ENCODE measurements at places on chromosomes 4 and X.

DNA sequence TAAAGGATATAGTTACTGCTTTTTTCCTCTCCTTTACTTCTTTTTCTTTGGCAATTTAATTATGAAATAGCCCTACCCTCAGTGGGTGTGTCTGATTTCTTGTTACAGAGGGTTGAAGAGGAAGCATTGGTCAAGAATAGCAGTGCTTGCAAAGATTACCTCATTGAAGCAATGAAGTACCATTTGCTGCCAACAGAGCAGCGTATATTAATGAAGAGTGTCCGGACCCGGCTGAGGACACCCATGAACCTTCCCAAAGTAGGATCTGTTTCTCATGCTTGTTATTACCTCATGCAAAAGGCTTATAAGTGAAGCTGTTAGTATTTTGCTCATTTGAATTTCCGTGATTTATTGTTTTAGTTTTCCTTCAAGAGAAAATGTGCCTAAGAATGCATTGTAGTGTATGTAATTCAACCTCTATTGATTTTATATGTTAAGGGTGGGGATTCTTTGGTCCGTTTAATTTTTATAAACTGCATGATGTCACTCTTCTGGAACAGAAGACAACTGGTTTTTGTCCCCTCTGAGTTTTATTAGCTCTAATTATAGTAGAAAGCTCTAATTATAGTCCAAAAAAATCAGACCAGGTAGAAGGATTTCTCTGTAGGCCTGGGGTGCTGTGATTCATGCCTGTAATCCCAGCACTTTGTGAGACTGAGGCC, 27.9 kb upstream of the MSMO1 start:
- DNase-seq = no peak

GRCh38 chr4:3775576-3775975, 9.4 kb downstream of the ADRA2C start:
- DNase-seq = no peak

DNA sequence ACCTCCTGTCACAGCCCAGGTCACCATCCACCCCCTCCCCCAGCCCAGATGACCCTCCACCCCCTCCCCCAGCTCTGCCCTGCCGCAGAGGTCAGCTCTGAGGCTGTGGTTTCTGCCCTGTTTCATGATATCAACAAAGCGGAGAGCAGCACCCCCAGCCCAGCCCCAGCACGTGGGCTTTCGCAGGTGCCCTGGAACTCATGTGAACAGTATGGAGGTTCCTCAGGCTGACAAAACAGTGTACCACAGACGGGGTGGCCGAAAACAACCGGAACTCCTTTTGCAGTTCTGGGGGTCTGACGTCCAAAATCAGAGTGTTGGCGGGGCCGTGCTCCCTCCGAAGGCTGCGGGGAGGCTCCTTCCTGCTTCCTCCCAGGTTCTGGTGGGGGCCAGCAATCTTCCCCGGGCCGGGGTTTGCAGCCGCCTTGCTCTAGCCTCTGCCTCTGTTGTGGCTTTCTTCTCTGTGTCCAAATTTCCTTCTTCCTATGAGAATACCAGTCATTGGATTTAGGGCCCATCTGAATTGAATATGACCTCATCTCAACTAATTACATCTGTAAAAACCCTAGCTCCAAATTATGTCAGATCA, 7.9 kb upstream of the PSAPL1 start:
- DNase-seq = no peak

- DNase-seq = no peak
Measured at GRCh38 chrX:2445662-2446623, 54.8 kb downstream of the DHRSX start.

DNA sequence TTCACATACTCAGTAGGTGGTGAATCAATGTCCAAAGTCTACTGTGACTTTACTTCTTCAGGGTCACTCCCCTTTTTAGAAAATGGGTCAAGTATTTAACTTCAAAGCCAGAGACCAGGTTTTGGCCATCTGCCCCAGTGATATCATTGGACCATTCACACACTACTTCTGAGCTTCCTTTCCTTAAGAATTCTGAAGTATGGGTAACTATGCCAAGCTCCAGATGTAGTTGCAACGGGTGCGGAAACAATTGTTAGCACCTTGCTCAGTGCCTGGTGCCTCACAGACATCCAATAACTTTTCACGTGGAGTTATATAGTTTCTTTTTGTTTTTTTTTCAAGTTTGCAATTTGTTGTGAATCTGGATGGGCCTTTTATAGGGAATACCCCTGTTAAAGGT, 62.6 kb downstream of the TTC29 start:
- no peak for DNase-seq

- no peak for DNase-seq
Measured at GRCh38 chr4:108888769-108889168, 125.9 kb upstream of the ETNPPL start.

- no peak for DNase-seq
Measured at GRCh38 chr4:48130100-48130499, 4.0 kb downstream of the TXK start.

DNA sequence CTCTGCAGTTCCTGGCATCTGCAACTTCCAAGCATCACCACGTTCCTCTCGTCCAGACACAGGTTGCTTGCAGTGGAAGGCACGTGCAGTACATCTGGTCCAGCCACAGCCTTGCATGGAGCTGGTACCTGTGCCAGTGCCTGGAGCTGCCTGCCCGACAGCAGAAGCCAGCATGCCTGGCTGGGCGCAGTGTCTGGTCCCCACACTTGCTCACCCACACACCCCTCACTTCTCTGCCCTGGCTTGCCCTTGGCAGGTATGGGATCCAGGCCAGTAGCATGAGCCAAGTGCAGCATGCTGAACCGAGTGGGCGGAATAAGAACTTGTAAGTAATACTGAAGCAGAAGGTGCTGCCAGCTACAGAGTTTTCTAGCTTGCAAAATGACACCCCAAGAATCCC, 39.9 kb downstream of the SH3BGRL start:
- no peak for DNase-seq

DNA sequence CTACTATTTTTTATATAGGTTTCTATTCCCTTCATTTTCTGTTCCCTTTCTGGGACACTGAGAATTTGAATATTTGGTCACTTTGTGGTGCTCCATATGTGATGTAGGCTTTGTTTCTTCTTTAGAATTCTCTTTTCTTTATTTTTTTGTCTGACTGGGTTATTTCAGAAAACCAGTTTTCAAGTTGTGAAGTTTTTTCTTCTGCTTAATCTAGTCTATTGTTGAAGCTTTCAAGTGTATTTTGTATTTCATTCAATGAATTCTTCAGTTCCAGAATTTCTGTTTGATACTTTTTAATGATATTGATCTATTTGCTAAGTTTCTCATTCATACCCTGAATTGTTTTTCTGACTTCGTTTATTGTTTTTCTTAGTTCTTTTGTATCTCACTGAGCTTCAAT, 96.2 kb upstream of the HAND2 start:
- no peak for DNase-seq

DNA sequence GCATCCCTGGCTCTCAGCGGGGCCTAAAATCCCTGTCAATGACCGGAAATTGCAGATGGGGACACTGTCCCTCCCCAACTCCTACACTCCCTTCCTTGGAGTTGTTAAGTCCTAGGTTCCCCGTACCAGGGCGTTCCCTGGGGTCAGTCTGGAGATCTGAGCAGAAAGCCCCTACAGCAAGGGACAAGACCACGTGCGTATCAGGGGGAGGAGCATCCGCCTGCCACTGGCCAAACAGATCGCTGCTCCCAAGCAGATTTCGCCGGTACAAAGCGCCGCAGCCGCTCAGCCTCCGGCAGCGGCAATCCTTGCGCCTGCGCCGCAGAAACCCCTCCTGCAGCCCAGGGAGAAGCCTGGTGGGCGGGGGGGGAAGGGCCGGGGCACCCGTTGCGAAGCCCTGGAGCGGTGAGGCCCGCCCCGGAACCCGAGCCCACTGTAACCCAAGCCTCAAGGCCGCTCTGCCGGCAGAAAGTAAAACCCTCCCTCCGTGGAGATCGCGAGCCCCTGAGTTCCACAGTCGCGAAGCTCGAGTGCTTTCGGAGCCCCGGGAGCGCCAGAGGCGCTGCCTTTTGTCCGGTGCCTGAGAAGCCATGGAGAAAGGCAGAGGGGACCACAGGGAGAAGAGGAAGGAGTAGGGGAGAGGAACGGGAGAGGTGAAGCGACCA, 2.7 kb downstream of the CRMP1 start:
- no peak for DNase-seq

GRCh38 chr4:178871476-178871875, 1429.2 kb upstream of the AGA start:
- no peak for DNase-seq

- DNase-seq = no peak
Measured at GRCh38 chr4:75495476-75495875, 18.7 kb downstream of the RCHY1 start.

- no peak for DNase-seq
Measured at GRCh38 chrX:77977518-77977917, 8.1 kb upstream of the PGAM4 start.

DNA sequence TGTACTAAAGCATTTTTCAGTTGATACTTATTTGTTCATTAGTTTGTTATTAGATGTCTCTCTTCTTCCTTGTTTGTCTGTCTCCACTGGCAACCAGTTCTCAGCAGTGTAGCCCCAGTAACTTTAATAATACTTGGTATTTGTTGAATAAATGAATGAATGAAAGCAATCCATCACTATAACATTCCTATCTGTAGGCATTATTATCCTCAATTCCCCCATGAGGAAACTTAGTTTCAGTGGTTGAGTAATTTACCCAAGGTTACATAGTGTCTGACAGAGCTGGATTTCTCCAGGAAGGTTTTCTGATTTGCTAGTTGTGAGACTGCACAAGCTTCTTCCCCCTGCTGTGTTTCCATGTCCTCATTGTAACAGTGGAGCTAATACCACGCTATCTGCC, 27.8 kb upstream of the MAOB start:
- DNase-seq = no peak

DNA sequence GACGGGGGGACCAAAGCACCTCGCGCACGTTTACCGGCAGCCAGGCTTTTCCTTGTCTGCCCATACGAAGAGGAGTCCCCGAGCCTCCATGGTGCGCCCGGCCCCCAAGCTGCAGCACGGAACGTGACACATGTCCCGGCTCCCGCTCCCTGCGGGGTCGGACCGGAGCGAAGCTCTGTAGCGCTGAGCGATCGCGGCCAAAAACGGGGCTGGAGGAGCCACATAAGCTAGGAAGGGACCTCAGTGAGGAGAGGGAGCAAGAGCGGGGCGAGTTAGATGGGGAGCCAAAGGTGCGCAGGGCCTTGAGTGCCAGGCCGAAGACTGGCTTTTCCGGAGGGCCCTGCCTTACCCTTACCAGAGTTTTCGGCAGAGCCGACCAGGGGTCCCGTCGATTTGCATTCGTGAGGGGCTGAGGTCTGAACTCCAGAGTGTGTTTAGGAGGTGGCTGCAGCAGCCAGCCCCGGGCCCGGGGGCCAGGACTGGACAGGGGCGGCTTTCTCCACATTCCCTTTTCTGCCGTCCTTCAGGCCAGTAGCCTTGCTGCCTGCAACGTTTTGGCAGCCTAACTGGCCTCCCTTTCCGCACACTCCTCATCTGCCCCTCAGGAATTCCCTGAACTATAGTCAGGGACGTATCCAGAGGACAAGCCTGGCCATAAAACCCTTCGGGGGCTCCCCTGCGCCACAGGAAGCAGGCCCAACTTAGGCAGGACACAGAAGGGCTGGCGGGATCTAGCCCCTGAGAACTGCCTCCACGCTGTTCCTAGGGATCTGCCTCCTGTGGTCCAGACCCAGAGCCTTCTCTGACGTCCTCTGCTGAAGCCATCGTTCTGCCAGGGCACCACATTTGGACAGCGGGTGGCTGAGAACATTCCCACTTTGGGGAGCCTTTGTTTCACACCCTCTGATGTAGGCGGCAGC, 689 bp downstream of the SSR4 start:
- no peak for DNase-seq

DNA sequence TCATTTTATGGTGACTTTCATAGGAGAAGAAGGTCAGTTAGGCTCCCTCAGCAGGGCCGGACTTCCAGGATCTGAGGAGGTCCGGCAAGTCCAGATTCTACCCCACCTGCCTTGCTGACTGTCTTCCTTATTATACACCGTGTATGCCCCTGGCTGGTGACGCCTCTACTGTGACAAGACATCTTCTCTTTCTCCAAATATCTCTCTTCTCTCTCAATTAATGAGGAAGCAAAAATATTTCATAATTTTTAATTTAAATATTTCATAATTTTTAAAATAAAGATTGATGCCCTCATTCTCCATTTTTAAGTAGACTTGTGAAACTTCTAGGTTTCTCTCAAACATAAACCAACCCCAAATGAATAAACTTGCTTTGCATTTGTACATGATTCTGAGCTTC, 202.5 kb downstream of the NSUN7 start:
- no peak for DNase-seq

DNA sequence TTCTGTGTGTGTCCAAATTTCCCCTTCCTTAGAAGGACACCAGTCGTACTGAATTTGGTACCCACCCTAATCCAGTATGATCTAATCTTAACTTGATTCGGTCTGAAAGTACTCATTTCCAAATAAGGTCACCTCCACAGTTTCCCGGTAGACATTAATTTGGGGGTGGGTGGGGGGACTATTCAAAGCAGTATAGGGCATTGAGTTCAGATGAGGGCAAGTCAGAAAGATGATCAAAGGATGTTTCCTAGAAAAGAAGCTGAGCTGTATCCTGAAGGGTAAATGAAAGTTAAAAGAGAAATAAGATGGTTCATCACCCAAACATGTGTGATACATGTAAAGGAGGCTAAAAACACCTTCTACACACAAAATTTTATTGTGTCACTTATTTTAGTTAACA, 42.0 kb upstream of the SCRG1 start:
- no peak for DNase-seq

DNA sequence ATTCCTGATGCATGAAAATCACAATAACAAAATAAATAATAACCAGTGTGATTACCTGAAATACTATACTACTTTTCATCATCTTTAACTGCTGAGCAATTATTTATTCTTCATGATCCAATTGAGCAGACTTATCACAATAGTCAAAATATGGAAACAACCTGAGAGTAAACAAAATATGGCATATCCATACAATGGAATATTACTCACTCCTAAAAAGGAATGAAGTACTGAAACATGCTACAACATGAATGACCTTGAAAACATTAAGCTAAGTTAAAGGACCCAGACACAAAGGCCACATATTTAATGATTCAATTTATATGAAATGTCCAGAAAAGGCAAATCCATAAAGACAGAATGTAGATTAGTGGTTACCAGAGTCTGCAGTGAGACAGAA, 146.8 kb downstream of the MID1IP1 start:
- no peak for DNase-seq

All from stimulated activated CD8-positive, alpha-beta memory T cell treated with anti-CD3 and anti-CD28 coated beads, Interleukin-4, amount 100 ng/mL, for 1 hour (primary cell).